Cardiac septum (tissue), 1 donor: ENCODE measurements at places on chromosomes 1 and 21. TPM values are rescaled to one million over a fixed set of nuclear protein-coding genes. Genes with fewer than 3 reads are reported as not detected.

DNA sequence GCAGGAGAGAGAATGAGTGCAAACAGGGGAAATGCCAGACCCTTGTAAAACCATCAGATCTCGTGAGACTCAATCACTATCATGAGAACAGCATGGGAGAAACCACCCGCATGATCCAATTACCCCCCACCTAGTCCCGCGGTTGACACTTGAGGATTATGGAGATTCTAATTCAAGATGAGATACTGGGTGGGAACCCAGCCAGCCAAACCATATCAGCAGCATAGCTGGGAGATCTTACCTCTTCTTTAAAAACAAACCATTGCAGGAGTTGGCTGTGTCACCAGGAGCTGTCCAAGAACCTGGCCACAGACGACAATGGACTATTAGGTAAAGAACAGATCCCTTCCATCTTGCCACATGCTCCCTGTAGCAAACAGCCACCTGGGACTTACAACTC is 422.7 kb downstream of the MATN1 start:
- no peak for DNase-seq

GRCh38 chr1:147336291-147336690 is 93.8 kb downstream of the CHD1L start:
- DNase-seq: no peak

DNA sequence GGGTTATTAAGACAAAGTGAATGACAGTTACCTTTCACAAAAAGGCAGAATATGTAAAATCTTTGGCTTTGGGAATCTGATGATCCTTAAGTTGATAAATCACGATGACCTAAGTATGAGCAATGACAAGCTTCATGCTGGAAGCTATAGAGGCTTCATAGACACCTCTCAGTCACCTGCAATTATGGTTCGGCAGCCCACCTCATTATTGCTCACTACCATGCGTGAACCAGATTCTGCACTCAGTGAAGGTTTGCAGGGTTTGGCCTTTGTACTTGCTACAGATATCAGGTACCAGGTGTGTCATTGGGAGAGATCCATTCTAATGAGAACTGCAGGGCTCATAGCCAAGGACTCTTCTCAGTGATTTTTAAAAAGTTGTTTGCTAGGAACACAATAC is 163.5 kb downstream of the KCTD3 start:
- DNase-seq: no peak

- DNase-seq: no peak
These were observed 212.7 kb upstream of the NRIP1 start for GRCh38 chr21:15277466-15277865.

DNA sequence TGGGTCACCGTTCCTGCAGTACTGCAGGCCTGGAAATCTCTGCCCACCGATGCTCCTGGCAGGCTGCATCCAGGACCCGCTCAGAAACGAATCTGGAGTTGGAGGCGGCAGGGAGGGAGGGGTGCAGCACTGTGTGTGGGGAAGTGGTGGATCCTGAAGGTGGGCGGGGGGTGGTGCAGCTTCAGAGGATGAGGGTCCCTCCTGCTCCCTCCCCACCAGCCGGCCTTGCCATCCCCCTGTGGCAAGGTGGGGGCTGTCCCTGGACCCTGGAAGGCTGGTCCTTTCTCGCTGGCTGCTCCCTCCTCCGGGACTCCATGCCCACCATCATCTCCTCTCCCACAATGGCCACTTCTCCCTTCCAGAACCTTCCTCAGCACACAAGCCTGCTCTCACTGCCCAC is 60.4 kb downstream of the B3GALT5 start:
- DNase-seq: no peak

DNA sequence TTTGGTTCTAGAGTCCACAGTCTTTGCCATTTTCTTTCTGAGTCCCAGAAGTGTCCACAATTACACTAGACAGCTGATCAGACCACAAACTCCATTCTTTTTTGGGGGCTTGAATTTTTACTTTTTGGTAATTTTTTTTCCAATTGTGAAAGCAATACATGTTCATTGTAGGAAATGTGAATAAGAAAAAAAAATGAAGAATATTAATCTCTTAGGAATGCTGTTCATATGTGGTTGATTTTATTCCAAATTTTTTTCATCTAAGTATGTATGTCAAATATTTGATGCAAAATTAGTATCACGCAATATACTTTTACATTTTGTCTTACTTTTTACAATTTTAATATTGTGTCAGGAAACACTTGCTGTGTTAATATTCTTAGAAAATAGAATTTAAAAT is 76.4 kb upstream of the ETS2 start:
- no peak for DNase-seq

- DNase-seq: no peak
These were observed 29.6 kb upstream of the SMYD2 start for GRCh38 chr1:214251354-214251753.

- DNase-seq: no peak
These were observed 67.4 kb upstream of the PLA2G4A start for GRCh38 chr1:186761358-186761757.

- no peak for DNase-seq
These were observed 10.0 kb downstream of the PSRC1 start for GRCh38 chr1:109272831-109273547.

- DNase-seq: no peak
These were observed 17.5 kb downstream of the ZBTB18 start for GRCh38 chr1:244068567-244068966.

- no peak for DNase-seq
These were observed 2.7 kb downstream of the PLEKHG5 start for GRCh38 chr1:6488602-6489382.

- DNase-seq: no peak
These were observed 3.1 kb downstream of the LAMB3 start for GRCh38 chr1:209648931-209649776.

GRCh38 chr1:54453022-54453421 is 46.8 kb upstream of the SSBP3 start:
- DNase-seq: no peak

- DNase-seq: no peak
These were observed 13.7 kb upstream of the RHEX start for GRCh38 chr1:206039046-206039973.

- no peak for DNase-seq
These were observed 8.8 kb upstream of the JAK1 start for GRCh38 chr1:64975127-64975526.

- no peak for DNase-seq
These were observed 78.0 kb downstream of the MPZL1 start for GRCh38 chr1:167799747-167800146.

DNA sequence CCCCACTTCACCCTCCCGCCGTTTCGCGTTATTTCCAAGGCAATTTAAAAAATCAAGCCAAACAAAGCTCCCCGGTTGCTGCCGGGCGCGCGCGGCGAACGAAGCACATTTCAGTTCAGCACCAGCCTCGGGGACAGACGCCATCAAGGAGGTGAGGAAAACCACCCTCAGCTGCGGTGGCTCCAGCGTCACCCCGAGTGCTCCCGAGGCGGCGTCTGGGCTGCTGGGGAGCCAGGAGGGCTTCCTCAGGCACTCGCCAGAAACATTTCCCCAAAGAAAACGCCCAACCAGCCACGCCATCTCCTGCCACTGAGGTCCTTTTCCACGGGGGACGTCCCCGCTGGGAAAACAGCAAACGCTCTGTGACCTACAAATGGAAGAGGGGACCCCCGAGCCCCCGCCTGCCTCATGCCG is 623 bp downstream of the GNG4 start:
- no peak for DNase-seq

GRCh38 chr1:206419250-206419649 is 51.0 kb upstream of the IKBKE start:
- DNase-seq: no peak

DNA sequence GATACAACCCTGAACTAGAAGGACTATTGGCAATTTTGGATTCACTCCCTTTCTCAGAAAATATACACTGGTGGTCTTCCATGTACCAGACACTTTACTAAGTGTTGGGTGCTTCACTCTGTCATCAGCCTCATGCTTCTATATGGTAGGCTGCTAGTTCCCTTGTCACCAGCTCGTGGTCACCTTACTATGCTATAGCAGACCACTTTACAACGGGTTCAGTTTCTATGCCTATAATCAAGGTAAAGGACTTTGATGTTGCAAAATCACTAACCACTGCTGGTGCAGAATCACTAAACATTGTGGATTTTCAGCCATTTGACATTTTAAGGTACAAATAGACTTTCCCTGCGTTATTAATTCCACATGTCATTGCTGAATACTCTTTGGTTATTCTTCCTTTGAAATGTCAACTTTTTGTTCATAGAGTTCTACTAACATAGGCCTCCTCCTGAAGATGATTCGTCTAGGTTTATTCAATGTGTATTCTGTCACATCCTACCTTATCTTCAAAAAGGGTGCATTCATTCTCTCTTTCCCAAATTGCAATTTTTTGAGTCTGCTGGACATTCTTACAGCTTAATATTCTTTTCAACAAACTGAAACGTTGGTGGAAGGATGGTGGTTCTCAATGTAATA is 78.3 kb downstream of the LRRC8C start:
- DNase-seq: no peak

DNA sequence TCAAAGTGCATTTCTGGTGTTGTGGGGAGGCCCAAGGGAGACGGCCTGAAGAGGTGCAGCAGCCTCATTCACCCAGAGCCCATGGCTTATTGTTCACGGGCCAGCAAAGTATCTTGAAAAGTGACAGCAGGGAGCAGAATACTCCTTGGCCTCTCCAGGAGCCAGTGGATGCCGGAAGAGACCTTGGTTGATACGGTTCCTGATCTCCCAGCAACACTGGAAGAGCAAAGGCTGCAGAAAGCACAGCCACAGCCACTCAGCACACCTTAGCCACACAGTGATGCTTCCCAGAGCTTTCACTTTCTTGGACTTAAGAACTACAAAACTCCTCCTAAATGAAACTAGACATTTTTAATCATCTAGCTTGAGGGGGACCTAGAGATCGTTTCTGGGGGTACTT is 64.3 kb upstream of the TENT5C start:
- no peak for DNase-seq

DNA sequence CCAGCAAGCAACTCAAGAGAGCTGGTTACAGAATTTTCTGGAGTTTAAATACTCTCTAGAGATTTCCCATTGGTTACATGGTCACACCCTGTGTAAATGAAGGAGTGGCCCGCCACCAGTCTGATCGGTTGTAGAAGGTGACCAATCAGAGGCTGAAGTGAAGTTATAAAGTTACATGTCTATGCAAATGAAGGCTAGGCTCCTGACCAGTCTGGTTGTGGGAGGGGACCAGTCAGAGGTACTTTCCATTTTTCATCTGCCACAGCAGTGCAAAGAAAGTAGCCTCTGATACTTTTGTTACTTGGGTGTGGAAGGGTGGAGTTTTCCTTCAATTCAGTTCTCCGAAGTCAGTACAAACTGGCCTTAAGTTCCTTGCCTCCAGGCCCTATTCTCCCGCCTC is 273.7 kb downstream of the BARHL2 start:
- no peak for DNase-seq

GRCh38 chr21:44329086-44329889 is 9.9 kb downstream of the CFAP410 start:
- no peak for DNase-seq

DNA sequence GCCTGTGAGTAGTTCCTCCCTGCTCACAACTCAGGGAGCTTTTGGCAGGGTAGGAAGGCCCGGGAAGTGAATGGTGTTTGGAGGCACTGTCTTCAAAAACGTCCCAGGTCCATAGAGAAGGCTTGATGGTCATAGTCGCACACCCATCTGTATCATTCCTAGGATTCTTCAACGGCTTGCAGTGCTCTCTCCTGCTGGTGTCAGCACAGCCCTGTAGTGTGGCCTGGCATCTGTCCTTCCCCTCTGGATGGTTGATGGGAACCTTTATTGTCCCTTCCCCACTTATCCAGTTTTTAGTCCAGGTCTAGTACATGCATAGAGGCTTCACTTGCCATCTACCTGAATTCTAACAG is 142.8 kb upstream of the HOOK1 start:
- no peak for DNase-seq

Gene REN
- total RNA-seq: not detected

Gene GJA8
- total RNA-seq: not detected

Gene TTLL7
- total RNA-seq: 24.8 TPM

Gene CYYR1
- 13.8 TPM for total RNA-seq

Gene CEP170
- total RNA-seq: 83.1 TPM

Gene PWP2
- total RNA-seq: 1.6 TPM

Gene MYOM3
- total RNA-seq: 249 TPM

Gene KANK4
- 0.16 TPM for total RNA-seq

Gene TNNT2
- 8,017 TPM for total RNA-seq

Gene RGL1
- 19.6 TPM for total RNA-seq

Gene AKNAD1
- total RNA-seq: not detected
